ENCODE measurements at places on chromosomes 7 and 10.
A peak's percentile ranks its signal among the peaks of the same experiment; 100 is the strongest.

DNA sequence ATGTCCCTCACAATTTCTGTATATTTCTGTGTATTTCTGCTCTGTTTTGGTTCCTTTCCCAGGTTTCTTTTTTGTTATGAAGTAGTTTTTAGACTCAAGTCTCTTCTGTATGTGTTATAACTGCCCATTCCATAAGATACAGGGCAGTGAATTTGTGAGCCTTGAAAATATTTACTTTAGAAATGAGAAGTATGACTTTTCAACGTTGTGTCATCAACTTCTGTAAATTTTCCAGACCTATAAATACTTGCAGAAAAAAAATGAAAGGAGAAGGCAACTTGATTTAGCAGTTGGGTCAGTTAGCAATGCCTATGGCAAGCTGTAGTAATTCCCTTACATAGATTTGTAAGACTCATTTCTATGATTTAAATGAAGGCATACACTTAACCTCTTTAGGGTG lies 11.5 kb downstream of the EGFR start:
- DNase-seq = no peak

GRCh38 chr10:55274367-55274766 lies 473.3 kb upstream of the PCDH15 start:
- DNase-seq = no peak

DNA sequence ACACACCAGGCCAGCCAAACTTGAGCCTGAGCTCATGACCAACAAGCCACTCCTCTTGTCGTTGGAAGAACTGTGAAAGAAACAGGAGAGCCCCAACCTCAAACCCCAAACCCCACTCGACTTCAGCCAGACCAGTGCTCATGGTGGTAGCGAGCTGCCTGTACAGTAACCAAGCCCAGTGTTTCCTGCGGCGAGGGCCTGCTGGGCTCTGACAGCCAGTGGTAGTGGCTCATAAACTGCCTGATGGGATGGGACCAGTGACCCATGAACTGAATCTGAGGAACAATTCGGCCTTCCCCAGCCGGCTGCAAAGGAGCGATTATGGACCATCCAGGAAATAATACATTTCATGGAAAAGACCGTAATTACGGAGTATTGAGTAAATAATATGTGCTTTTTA lies 191.9 kb downstream of the RPS24 start:
- no peak for DNase-seq

GRCh38 chr10:15469111-15469510 lies 98.0 kb upstream of the FAM171A1 start:
- DNase-seq = no peak

- DNase-seq = no peak
Observed at GRCh38 chr7:78662939-78663338, 790.5 kb downstream of the MAGI2 start.

- no peak for DNase-seq
Observed at GRCh38 chr7:112199035-112199655, 7.1 kb downstream of the DOCK4 start.

GRCh38 chr10:60093317-60093716 lies 187.0 kb upstream of the CCDC6 start:
- no peak for DNase-seq

- no peak for DNase-seq
Observed at GRCh38 chr7:56375173-56375572, 259.0 kb upstream of the NUPR2 start.

GRCh38 chr7:26182283-26182682 lies 18.3 kb downstream of the HNRNPA2B1 start:
- no peak for DNase-seq

GRCh38 chr7:16838386-16838785 lies 33.6 kb upstream of the AGR2 start:
- no peak for DNase-seq

GRCh38 chr7:8204339-8205030 lies 57.5 kb downstream of the ICA1 start:
- DNase-seq = no peak

GRCh38 chr7:105808703-105809590 lies 67.5 kb downstream of the ATXN7L1 start:
- DNase-seq = no peak

DNA sequence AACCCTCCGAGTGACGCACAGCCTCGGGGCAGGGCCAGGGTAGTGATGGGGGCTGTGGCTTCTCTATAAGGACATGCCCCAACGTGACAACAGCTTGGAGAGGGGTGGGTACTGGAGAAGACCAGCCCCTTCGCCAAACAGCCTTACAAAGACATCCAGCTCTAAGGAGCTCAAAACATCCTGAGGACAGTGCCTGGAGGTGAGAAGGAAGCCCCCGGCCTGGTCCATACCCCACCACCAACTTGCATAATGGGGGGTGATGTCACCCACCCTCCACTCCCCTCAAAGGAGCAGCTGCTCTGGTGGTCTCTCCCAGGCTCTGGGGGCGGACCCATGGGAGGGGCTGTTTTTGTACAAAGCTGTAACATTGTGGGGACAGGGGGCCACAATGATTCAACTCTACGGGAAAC lies 15.1 kb downstream of the PRSS2 start:
- peak; percentile 19 for DNase-seq

DNA sequence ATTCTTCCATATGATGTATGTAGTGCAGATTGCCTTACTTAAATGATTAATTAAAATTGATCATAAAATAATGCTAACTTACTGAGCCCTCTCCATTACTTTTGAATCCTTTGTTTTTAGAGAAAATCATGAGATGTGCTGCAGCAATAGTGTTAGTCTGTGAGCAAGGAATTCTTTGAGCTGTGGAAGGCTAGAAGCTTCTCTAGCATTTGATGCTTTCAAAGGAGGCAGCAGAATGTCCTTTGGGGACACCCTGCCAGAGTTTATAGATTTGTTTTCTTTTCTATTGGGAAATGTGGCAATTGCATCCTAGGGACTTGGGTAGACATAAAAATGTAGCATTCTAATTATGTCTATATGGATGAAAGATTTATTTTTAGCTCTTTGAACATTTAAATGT lies 284.1 kb upstream of the SMIM30 start:
- no peak for DNase-seq
